ENCODE measurements at places on chromosomes 3 and 15.
A peak's percentile ranks its signal among the peaks of the same experiment; 100 is the strongest.

- DNase-seq = no peak
Measured at GRCh38 chr15:38163658-38164057, 89.0 kb upstream of the SPRED1 start.

DNA sequence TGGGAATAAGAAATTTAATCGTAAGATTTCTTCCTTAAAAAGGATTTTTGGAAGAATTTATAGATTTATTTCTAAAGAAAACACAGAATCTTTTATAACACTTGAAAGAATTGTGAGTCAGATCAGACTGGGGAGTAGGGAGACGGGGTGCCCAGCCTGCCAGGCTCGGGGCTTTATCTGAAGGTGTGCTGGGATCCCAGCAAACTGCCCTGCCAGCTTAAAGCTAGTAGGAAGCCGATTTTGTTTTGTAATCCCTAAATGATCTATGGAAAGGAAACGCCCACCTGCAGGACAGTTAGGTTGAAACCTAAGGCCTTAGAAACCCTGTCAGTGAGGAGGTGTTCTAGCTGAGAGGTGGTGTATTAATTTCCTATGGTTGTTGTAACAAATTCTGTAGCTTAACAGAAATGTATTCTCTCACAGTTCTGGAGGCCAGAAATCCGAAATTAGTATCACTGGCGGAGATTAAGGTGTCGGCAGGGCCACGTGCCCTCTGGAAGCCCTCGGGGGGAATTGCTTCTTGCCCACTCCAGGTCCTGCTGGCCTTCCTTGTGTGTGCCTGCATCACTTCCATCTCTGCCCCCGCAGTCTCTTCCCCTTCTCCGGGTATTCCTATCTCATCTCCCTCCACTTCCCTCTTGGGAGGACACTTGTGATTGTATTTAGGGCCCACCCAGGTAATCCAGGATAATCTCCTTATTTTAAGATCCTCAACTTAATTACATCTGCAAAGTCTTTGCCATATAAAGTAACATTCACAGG is 19.3 kb upstream of the RAB6B start:
- no peak for DNase-seq

DNA sequence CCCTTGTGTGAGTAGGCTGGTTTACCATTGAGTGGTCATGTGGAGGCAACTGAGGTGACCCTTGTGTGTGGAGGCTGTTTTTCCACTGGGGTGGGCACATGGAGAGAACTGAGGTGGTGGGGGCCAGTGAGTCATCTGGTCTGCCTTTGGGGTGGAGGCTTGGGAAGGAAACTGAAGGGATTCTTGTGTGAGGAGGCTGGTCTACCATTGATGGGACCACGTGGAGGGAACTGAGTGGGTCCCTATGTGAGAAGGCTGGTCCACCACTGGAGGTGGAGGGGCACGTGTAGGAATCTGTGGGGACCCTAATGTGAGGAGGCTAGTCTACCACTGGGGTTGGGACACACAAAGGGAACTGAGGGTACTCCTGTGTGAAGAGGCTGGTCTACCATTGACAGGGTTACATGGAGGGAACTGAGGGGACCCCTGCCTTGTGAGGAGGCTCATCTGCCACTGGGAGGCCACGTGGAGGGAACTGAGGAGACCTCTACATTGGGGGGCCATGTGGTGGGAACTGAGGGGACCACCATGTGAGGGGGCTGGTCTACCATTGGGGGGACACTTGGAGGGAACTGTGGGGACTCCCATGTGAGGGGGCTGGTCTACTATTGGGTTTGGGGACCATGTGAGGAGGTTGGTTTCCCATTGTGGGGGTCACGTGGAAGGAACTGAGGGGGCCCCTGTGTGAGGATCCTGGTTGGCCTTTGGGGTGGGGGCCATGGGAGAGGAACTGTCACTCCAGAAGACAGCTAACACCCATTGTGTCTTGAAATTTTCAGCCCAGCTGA is 164.5 kb downstream of the WNT7A start:
- peak; percentile 56 for DNase-seq

DNA sequence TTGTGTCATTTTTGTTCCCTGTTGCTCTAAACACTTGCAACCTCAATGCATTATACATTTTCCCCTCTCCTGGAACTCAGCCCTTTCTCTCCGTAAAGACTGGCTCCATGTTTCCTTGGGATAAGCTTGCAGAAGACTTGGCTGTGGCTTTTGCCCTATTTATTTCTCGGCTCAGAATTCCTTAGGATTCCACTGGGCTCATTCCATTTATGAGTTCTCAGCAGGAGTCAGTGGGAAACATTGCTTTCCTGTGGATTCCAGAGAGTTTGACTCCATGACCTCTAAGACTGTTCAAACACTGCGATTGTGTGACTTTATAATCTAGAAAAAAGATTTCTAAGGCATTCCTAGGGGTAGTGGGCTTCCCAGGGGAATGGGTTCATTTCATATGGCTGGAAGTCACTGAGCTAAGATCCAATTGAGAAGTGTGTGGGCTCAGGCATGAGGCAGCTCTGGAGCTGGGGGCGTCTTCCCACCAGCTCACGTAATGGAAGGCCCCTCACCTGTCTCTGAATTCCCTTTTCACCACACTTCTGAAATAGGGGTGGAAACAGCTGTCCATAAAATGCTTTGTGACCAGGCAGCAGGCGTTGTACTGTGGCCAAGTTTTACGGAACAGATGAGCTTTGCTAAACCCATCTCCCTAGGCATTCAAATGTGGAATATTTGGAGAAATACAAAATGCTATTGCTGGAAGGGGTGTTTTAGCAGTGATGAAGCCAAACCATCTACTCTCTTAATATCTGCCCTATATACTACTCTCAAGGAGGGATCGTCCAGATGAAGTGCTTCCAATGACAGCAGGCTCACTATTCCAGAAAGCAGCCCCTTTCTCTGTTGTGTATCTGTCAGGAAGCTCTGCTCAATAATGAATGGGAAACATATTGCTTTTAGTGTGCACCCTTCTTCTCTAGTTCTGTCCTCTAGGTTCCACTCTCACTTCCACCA is 91.8 kb upstream of the BCL6 start:
- DNase-seq = no peak

- DNase-seq = no peak
Measured at GRCh38 chr3:67418426-67419217, 235.8 kb downstream of the SUCLG2 start.

DNA sequence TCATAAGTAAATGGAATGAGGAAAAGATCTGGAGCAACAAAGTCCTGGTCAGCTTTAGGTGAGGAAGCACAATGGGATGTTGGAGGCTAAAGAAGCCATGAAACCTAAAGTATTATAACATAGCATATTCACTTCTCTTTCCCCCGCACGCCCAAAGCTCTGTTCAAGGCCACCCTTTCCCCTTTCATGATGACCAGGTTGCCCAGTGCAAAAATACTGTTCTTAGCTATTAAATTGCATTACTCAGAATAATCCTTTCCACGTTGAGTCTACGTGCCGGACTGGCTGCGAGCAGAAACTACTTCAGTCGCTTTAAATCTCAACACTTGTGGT is 589 bp upstream of the MAPKBP1 start:
- no peak for DNase-seq

- peak; percentile 84 for DNase-seq
Measured at GRCh38 chr3:48595526-48596121, 495 bp upstream of the COL7A1 start.

GRCh38 chr3:111824351-111824750 is 34.7 kb upstream of the PHLDB2 start:
- DNase-seq = no peak

DNA sequence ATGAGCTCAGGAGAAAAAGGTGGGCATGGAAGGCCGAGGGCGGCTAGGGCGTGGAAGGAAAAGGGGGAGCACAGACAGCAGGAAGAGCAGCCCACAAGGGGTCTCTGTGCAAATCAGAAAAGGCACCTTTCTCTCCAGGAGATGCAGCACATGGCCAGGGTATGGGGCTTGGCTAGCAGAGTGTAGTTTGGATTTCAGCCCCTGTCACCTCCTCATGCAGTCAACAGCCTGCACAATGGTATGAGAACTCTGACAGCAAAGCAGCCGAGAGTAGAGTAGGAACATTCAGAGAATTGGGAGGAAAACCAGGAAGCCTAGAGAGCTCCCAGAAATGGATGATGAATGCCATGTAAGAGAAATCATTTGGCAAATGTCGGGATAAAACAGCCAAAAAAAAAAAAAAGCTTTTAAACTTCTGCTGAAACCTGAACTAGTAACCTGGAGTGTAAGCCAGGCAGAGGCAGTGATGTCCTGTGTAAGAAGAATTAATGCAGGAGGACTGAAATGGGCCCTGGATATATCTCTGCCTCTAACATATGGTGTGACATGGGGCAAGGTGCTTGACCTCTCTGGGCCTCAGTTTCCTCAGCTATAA is 25.7 kb downstream of the FSTL1 start:
- peak; percentile 47 for DNase-seq

DNA sequence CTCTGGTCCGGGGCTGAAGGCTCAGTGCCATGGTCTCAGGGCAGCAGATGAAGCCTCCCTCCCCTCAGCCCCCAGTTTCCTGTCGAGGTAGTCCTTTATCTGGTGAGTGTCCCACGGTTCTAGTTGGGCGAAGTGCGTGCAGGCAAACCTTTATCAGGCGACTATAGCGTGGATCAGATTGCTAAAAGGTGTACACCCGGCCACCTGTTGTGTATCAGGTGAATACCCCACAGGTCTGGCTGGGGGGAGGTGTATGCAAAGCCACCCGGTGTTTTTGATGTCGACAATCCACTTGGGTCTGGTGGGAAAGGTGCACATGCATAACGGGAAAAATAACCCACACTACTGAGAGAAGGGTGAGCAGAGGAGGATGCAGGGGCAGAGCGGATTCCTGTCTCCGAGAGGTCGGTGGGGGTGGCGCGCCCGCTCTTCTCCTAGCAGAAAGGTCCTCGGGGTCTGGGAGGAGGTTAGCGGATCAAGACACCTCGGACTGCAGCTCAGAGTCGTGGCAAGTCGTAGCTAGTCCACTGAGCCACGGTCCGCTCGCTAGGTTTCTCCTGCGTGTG is 507 bp downstream of the SLC12A6 start:
- no peak for DNase-seq

DNA sequence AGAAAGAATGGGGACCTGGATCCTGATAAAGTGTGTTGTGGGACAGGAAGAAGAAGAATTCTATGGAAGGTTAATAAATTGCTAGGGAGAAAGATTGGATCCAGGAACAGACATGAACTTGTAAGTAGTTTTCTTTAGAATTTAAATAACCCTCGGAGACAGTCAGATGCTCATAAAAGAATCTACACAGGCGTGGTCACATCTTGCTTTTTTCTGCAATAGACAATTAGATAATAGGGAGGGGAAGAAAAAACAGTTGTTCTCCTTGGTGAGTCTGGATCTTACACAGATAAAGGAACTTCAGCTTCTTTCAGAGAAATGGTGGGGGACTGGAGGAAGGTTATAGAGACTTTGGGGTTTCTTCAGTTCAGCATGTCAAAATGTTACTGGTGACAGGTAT is 232.6 kb downstream of the ALCAM start:
- DNase-seq = no peak

GRCh38 chr3:58531956-58532355 is 5.0 kb downstream of the ACOX2 start:
- DNase-seq = no peak

Measured in coronary artery (tissue), 2 donors.